ENCODE measurements at places on chromosomes 1 and 21.
A peak's percentile ranks its signal among the peaks of the same experiment; 100 is the strongest.

- no peak for DNase-seq
These were observed 63.1 kb downstream of the ELK4 start for GRCh38 chr1:205568469-205569361.

- no peak for DNase-seq
These were observed 503.2 kb upstream of the CAMK1G start for GRCh38 chr1:209080170-209080781.

DNA sequence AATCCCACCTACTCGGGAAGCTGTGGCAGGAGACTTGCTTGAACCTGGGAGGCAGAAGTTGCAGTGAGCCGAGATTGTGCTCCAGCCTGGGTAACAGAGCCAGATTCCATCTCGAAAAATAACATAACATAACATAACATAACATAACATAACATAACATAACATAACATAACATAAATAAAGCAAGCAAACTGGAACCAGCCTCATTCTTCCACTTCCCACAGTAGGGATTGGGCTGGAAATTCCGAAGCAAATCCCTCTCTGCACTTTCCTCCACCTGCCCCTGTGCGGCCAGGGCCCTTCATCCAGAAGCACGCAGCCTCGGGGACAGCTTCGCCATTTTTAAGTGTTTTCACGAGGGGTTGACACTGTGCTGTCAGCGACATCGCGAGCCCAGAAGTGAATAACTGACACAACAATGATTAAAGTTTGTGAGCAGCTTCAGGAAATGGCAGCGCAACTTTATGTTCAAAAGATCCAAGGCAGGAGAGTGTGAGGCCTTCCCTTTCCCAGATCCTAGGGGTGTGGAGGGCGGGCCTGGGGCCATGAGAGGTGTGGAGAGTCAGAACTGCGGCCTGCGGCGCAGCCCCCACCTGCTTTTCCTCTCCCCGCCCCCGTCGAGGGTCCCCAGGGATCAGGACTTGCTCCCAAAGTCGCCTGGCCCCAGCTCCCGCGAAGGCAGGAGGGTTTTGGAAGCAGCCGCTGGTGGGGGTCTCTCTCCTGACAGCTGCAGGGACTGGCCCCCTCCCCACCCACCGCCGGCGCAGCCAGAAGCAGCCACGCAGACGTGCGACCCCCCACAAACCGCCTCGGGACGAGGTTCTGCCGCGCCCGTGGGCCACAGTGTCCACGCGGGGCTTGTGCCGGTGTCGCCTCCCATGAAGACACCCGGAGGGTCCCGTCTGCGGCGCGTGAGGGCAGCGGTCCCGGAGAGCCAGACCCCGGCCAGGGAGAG lies 651 bp upstream of the GABRD start:
- no peak for DNase-seq

- DNase-seq, result peak; percentile 10
These were observed 132.9 kb upstream of the WNT4 start for GRCh38 chr1:22275626-22276395.

DNA sequence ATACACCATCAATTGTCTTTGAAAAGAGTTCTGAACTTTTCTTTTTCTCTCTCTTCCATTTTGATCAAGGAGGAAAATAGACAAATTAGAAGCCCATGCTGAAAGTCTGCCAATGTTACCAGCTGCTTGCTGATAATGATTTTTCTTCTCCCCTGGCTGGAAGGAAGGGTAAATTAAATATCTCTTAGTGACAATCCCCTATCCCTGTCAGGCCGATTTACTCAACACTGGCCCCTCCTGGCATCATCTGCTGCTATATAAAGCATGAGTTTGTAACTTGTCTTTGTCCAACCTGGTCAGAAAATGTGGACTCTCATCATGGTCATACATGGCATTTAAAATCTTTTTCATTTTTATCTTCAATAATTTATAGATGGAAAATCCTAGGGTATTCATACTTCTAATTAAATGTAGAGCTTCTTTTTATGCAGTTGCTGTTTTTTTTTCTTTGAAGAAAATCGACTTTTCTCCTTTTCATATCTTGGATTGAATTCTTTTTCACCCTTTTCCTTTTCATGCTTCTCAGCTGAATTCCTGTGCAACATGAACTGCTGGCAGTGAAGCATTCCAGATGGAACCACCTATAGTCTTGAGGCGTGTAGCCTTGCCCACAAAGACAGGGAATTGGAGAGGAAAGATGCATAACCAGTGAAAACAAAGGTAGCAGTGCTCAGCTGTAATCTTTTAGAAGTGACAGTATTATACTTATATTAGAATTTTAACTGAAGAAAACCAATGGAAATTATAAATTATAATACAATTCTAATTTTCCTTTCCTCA lies 214.7 kb upstream of the PTGFR start:
- no peak for DNase-seq

DNA sequence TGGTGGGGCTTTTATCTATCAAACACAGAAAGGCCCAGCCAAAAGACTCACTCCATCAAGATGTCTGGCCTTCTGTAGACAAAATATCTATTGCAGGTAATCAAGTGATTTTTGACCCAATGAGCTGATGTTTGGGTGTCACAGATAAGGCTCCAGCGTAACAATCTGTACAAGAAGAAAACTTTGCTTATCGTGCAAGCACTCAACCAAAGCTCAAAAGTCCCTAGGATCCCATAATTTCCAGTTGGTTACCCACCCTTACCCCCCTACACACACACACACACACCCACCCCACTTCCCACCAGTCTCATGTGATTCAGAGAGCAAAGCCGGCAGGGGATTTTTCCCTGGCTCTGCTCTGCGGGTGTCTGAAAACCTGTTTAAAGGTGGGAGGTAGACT lies 5.8 kb downstream of the ITPKB start:
- no peak for DNase-seq

- DNase-seq, result no peak
These were observed 12.4 kb upstream of the C2CD2 start for GRCh38 chr21:41966041-41966833.

DNA sequence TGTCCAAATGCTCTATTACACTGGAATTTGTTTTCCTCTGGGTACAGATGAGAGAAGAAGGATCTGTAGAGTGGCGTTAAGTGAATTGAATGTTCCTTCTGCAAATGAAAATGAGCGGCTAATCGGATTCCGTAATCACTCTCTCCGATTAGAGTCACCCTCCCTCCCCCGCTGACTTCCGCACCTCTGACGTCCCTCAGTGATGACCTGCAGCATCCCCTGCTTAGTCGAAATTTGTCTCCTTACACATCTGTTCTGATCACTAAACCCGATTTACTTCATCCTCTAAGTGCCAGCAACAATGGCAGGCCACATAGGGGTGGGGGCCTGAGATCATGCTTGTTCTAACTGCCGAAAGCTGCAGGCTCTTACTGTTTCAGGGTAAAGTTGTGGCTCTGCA lies 378.7 kb downstream of the SEC16B start:
- no peak for DNase-seq

- DNase-seq, result no peak
These were observed 78.5 kb downstream of the ARHGEF10L start for GRCh38 chr1:17617787-17618557.

DNA sequence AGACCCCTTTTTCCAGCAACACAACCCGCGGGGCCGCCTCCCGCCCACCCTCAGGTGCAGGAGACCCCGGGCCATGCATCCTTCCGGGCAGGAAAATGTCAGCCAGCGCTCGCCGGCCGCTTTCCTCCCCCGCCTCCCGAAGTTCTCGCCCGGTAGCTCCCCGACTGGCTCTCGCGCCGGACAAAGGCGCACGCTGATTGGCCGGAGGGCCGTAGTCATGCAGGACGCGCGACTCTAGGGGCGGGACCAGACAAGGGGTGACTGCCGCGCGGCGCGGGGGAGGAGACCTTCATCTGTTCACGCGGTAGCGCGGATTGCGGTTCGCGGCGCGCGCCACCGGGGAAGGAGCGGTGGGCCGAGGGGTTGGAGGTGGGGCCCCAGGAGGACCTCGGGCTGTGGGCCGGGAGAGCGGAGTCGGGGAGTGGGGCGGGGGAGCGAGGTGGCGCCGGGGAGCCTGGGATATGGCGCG lies at the start of gene FLVCR1:
Gene FLVCR1 (plus strand): TSS at position 284 of the 469 bp plus-strand sequence. CDS start 178 bp downstream, at position 462.
- DNase-seq, result peak; percentile 80

- no peak for DNase-seq
These were observed 15.0 kb upstream of the PLEKHG5 start for GRCh38 chr1:6506210-6507036.

GRCh38 chr1:110038271-110038670 lies 3.8 kb downstream of the STRIP1 start:
- DNase-seq, result no peak

- no peak for DNase-seq
These were observed 105.4 kb upstream of the LBR start for GRCh38 chr1:225533238-225533637.

DNA sequence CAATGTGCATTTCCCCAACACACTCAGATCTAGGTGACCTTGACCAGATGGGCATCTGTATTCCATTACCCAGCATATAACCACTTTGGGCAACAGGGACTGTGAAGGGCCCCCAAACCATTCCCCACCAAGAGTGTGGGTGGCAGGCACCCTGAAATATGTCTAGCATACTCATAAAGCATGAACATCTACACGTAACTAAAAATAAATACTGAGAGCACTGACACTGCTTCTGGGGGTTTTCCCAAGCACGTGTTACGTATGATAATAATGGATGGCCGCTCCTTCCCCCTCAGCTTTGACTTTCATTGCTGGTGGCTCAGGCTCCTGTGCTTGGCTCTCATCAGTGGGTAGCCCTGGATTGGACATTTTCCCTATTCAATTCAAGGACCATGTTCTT lies 39.1 kb downstream of the IGSF3 start:
- no peak for DNase-seq

- no peak for DNase-seq
These were observed 1.3 kb upstream of the GNB1 start for GRCh38 chr1:1892079-1892762.

DNA sequence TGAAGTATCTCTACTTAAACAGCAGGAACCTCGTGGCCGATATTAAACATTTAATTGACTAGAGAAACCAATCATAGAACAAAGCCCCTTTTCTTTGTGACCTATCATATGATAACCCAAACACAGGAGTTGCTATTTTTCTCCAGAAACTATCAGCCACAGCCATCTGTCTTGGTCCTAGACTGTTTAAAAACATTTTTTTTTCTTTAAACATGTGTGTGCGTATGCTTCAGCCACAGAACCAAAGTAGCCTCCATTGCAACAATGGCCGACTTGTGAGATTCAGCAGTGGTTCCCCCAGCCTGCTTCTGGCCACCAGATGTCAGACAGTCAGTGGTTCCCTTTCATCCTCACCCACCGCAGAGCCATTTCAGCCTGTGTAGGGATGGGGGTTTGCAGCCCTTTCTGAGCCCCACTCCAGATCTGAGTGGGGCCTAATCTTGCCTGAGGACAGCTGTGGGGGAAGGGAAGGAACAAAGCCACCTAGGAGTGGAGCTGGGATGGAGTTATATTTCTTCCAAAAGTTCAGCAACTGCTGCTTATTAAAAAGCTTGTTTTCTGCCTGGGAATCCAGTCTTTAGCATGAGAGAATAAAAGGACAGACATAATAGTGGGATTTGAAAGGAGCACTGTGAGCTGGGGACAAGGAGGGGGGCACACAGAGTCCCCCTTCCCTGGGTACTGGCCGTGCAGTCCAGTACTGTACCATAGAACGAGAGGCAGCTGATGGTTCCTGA lies 11.7 kb upstream of the IGSF3 start:
- no peak for DNase-seq

DNA sequence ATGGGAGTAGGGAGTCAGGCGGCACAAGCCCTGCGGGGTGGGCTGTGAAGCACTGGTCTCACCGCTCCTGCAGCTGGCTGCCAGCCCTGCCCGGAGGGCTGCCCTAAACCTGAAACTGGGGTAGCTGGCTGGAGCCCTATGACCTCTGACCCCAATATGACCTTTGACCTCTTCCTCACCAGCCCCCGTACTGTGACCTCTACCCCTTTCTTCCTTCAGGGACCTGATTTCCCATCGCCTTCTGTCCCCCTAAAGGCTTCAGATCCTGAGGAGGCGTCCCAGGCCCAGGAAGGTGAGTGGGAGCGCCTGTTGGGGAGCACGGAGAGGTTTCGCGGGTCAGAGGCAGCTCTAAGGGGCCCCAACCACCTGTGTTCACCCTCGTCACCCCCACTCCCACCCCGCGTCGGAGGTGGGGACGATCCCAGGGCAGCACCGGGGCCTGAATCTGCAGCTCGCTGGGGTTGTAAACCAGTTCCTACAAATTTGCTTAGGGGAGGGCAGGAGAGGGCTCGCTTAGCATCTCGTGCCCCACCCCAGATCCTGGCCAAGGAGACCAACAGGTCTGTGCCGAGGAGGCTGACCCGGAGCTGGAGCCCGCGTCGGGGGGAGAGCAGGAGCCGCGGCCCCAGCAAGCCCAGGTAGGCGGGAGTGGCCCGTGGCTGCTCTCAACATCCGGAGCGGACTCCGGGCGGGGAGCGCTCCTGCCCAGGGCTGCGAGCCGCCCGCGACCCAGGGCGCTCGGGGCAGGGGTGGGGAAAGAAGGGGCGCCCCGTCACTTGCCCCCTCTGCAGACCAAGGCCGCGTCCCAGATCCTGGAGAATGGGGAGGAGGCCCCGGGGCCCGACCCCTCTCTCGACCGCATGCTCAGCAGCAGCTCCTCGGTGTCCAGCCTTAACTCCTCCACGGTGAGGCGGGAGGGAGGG lies 7.3 kb downstream of the SYTL1 start:
- DNase-seq, result peak; percentile 5

- DNase-seq, result no peak
These were observed 40.9 kb downstream of the SYT6 start for GRCh38 chr1:114112775-114113174.

- no peak for DNase-seq
These were observed 77.1 kb upstream of the IPO9 start for GRCh38 chr1:201751872-201752271.

GRCh38 chr1:168301664-168302320 lies 21.1 kb downstream of the TBX19 start:
- DNase-seq, result no peak

GRCh38 chr1:47187231-47187925 lies 2.5 kb downstream of the PDZK1IP1 start:
- DNase-seq, result no peak

- DNase-seq, result no peak
These were observed 9.6 kb upstream of the SH2D1B start for GRCh38 chr1:162421258-162422164.

DNA sequence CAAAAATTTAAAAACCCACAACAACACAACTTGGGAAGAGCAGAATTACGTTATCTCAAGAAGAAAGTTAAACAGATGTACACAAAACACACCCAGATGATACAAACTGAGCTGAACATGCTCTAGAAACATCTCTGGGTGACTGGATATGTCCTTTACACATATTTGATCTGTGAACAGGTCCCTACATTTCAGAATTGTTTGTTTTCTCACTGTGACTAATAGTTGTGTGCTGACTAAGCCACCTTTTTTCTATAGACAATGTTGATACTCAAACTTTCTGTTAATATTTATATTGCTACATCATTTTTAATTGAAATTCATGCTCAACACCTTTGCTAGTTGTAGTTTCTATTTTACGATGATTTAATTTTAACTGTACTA lies 1.0 kb upstream of the F11R start:
- DNase-seq, result no peak
